ENCODE measurements at places on chromosomes 16 and 17.
A peak's percentile ranks its signal among the peaks of the same experiment; 100 is the strongest.

GRCh38 chr17:21524211-21524591 lies 148.0 kb downstream of the KCNJ12 start:
- DNase-seq, result no peak

GRCh38 chr17:12077773-12078172 lies 57.1 kb downstream of the MAP2K4 start:
- DNase-seq, result no peak

GRCh38 chr16:88020516-88020885 lies 69.3 kb downstream of the BANP start:
- no peak for DNase-seq

DNA sequence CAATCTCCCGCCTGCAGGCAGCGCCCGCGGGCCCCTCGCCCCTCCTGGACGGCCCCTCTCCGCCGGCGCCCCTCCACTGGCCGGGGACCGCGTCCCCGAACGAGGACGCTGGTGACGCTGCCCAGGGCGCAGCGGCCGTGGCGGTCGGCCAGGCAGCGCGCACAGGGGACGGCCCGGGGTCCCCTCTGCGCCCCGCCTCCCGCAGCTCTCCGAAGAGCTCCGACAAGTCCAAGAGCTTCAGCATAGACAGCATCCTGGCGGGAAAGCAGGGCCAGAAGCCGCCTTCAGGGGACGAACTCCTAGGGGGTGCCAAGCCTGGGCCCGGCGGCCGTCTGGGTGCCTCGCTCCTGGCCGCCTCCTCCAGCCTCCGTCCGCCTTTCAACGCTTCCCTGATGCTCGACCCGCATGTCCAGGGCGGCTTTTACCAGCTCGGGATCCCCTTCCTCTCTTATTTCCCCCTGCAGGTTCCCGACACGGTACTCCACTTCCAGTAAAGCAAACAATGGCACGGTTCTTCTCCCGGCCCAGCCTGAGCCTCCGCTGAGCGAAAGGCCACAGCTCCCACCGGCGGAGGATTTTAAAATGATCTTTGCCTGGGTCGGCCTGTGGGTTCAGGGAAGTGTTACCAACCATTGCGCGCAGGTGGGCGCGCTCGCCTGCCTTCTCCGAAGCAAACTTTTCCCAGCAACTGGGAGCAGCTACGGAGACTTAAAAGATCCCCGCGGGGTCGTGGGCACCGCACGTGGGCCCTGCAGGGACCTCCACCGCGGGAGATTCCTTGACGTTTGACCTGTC lies 1.1 kb downstream of the FOXL1 start:
- no peak for DNase-seq

DNA sequence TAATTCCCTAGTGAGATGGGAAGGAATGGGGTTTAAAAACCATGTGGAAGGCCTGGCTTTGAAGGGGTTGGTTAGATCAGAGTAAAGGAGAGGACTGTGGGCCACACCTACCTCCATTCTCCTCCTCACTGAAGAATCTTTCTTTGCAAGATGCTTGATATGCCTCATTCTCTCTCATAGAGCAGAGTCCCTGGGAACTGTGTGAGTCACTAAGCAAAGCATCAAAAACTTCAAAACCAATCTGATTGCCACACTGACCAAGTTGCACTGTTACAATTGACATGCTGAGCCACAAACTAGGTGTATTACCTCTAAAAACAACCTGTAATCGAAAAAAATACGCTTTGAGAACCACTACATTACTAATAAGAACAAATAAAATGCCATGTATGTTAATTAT lies 2.0 kb downstream of the TUBD1 start:
- DNase-seq, result no peak

GRCh38 chr17:45117848-45118646 lies 14.3 kb downstream of the PLCD3 start:
- DNase-seq, result no peak

- DNase-seq, result no peak
Observed at GRCh38 chr16:30741461-30741914, 6.7 kb upstream of the PHKG2 start.

DNA sequence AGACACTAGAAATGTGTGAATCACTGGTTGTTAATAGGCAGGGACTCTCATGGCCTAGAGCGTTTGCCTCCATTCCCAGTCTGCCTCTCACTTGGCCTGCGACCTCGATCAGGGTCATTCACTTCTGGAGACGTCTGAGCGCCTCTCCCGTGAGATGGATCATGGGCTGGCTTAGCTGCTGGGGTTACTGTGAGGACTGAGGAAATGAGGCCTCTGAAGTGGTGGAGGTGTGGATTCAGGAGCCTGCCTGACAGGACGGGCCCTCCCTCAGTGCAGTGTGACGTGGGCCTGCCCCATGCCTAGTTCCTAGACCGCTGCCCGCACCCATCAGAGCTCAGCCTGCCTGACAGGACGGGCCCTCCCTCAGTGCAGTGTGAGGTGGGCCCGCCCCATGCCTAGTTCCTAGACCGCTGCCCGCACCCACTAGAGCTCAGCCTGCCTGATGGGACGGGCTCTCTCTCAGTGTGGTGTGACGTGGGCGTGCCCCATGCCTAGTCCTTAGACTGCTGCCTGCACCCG lies 61.9 kb downstream of the BANP start:
- DNase-seq, result no peak

DNA sequence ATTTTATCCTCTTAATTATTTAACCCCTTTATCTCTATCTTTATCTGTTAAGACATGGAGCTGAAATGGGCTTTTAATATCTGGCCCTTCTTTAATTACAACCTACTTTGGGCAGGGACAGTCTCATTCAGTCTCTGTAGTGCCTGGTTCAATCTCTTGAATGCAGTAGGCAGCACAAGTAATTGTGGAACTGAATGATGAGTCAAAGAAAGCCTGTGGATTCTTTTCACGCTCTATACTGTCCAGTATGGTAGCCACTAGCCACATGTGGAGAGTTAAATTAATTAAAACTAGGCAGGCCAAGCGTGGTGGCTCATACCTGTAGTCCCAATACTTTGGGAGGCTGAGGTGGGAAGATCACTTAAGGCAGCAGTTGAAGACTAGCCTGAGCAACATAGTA lies 9.3 kb downstream of the BPTF start:
- no peak for DNase-seq

- no peak for DNase-seq
Observed at GRCh38 chr17:38324772-38325171, 19.0 kb downstream of the GPR179 start.

DNA sequence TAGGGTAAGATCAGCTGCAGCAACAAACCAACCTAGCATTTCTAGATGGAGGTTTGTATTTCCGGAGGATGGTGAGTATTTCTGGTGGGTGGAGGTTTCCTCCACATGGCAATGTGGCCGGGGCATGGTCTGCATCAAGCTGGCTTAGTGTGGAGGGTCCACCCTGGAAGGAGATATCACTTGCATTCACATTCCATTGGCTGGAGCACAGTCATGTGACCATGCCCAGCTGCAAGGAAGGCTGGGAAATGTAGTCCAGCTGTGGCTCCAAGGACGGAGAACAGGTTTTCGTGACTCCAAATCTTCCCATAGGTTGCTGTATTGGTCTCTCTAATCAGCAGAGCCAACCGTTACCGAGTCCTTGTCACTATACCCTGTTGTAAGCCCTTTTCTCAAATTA lies 68.7 kb downstream of the RAI1 start:
- DNase-seq, result no peak

DNA sequence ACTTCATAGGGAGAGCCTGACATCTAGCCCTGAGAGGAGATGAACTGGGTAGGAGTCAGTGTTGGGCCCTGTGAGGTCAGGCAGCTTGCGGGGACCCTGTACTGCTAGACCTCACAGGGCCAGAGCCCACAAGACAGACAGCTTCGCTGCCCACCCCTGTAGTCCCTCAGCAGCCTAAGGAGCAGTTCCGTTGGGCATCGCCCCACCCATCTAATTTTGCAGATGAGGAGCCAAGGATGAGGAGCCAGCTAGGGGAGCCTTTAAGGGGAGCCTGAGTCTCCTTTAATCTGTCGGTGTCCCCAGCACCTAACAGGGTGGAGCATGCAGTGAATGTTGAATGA lies 755 bp upstream of the TUFM start:
- DNase-seq, result no peak

- DNase-seq, result no peak
Observed at GRCh38 chr17:35700150-35700549, 31.3 kb upstream of the RASL10B start.

DNA sequence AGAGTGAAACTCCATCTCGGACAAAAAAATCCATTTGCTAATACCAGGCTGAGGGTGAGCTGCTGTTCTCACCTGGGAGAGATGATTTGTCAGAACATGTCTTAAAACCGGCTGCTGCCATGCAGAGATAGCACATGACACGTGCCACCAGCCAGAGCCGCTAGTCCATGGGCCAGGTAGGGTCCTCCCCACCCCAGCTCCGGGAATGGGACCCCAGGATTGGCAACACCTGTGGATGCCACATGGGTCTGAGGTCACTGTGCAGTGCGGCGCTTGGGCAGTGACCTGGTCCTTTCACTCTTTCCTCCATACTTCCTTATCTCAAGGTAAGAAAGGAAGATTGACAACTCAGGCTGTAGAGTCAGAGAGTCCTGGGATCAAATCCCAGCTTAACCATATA lies 393.3 kb upstream of the TNRC6C start:
- no peak for DNase-seq

- DNase-seq, result no peak
Observed at GRCh38 chr17:60406887-60407286, 15.0 kb upstream of the USP32 start.

GRCh38 chr16:84228256-84228838 lies 11.5 kb downstream of the KCNG4 start:
- DNase-seq, result no peak

DNA sequence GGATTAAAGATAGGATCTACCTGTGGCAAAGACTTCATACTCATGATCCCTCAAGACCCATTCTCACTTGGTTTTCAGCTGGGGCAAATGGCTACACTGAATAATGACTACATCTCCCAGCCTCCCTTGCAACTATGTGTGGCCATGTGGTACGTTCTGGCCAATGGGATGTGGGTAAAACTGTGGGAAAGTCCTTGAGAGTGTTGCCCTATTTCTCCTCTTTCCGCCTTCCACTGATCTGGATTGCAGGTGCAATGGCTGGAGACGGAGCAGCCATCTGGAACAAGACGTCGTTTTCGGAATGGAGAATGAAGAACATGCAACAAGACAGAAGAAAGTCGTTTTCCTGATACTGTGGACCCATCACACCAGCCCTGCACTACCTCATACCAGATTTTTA lies 48.5 kb downstream of the HAPSTR1 start:
- DNase-seq, result no peak

DNA sequence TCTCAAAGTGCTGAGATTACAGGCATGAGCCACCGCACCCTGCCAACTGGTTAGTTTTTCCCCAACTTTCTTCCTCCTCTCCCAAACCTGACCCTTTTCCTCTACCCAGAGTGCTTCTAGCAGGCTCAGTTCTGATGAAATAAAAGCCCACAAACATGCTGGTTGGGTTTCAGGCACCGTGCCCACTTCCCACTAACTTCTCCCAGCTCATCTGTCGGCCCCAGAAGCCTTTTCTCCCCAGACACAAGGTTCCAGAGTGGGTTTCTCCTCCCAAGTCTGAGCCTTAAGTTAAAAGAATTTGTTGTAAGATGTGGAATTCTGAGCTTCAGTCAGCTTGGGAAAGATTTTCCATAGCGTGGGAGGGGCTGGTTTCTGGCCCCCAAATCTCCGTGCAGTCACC lies 11.5 kb upstream of the SCN4A start:
- no peak for DNase-seq

- DNase-seq, result no peak
Observed at GRCh38 chr16:85348911-85349334, 236.7 kb upstream of the CIBAR2 start.

- peak; percentile 4 for DNase-seq
Observed at GRCh38 chr17:4142107-4142900, 526 bp downstream of the ZZEF1 start.
